ENCODE measurements at places on chromosomes 2 and 18.

GRCh38 chr2:236175548-236176150, 7.5 kb upstream of the GBX2 start:
- no peak for DNase-seq

- DNase-seq: no peak
These were observed 23.2 kb downstream of the IL1B start for GRCh38 chr2:112813280-112813966.

DNA sequence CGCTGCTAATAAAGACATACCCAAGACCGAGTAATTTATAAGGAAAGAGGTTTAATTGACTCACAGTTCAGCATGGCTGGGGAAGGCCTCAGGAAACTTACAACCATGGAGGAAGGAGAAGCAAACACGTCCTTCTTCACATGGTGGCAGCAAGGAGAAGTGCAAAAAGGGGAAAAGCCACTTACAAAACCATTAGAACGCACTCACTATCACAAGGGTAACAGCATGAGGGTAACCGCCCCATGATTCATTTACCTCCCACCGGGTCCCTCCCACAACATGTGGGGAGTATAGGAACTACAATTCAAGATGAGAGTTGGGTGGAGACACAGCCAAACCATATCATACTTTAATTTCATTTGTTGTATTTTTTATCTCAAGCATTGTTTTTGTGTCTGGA, 67.5 kb downstream of the ATP9B start:
- no peak for DNase-seq

- peak; percentile 47 for DNase-seq
These were observed 47.0 kb downstream of the SLC9A4 start for GRCh38 chr2:102520009-102520408.

- DNase-seq: no peak
These were observed 118.2 kb upstream of the NOL4 start for GRCh38 chr18:34342960-34343359.

DNA sequence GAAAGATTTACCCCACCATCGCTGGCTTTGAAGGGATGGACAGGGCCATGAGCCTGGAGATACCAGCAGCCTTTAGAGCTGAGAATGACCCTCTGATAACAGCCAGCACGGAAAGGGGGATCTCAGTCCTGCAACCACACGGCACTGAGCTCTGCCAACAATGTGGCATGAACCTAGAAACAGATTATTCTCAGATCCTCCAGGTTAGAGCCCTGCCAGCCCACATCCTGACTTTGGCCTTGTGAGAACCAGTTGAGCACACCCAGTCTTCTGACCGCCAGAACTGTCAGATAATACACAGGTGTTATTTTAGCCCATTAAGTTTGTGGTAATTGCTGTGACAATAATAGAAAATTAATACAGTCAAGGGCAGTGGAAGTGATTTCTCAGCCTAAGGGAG, 9.4 kb upstream of the GNLY start:
- DNase-seq: no peak

GRCh38 chr2:207565736-207566500, 36.2 kb downstream of the CREB1 start:
- DNase-seq: no peak

DNA sequence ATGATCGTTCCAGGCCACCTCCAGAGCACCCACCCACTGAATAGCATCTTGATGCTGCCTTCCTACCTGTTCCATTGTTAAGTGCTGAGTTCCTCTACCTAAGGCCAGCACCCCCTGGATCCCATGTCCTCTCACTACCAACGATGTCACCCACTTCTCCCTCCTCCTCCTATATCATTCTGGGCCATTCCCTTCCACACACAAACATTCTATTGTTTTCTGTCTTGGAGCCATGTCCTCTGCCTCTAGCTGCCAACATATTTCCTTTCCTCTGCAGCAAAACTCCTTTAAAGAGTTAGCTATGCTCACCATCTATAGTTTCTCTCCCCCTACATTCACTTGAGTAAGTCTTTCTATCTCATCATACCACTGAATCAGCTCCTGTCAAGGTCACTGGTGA, 64.0 kb upstream of the ACKR3 start:
- DNase-seq: no peak

DNA sequence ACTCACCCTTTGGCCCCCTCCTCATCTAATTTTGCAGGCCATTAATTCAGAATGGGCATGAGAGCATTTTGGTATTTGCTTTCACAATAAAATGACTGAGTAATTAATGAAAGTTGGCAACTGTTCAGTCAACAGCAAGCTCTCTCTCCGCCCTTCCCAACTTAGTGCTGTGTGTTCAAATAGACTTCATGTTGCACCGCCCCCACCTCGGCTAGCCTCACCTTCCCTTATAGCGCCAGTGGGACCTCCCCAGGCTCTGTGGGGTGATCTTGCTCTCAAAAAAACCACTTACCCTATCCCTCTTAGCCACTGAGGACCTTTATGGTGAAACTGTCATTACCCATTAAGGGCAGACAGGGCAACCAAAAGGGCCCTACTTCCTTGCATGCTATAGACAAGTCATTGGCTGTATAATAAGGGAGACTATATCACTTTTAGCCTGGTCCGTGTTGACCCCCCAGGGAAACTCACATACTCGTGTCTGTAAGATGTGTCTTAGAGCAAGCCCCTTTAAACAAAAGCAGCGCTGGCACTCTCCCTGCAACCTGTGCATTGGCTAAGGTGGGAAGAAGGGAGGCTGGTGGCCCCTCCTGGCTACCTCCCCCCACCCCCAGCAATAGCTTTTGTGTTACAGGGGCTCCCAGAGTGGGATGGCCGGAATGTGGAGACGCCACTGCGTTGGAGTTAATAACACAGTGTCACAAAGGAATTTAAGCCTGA, 15.2 kb downstream of the EN1 start:
- no peak for DNase-seq

- DNase-seq: no peak
These were observed 71.0 kb downstream of the NGEF start for GRCh38 chr2:232941912-232942594.

GRCh38 chr2:73516033-73516432, 126.2 kb downstream of the NAT8 start:
- DNase-seq: no peak

- no peak for DNase-seq
These were observed 271.4 kb downstream of the ZEB2 start for GRCh38 chr2:144248350-144249034.

DNA sequence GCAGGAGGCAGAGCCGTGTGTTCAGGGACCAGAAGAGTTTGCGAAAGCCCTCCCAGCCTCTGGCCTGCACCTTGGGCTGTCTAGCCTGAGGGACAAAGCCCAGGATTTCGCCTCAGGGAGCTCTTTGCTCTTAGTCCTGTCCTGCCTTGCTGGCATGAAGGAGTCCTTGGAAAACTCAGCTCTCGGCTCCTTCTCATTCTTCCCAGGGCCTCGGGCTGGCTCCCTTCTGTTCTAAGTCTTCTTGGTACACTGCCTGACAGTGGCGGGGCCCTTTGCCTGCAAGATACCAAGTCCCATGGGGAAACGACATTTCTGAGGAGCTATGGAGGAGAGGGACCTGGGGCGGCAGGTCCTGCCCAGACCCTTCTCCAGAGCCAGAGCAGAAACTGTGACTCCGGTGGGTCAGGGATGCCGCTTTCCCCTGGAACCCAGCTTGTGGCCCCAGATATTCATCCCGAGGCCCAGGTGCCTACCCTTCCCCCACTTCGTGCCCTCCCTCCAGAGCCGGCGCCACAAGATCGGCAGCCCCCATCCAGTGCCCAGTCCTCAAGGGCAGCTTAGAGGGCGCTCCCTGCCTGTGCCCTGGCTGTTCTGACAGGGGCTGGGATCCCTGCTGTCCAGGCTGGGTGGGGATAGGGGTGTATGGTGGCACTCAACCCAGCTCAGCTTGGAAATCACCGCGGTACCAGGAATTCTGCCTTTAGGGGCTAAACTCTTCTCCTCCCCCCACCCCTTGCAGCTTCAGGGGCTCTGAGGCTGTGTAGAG, 5.5 kb upstream of the CYP26B1 start:
- no peak for DNase-seq

- DNase-seq: no peak
These were observed 1.2 kb downstream of the CFLAR start for GRCh38 chr2:201116959-201117734.

DNA sequence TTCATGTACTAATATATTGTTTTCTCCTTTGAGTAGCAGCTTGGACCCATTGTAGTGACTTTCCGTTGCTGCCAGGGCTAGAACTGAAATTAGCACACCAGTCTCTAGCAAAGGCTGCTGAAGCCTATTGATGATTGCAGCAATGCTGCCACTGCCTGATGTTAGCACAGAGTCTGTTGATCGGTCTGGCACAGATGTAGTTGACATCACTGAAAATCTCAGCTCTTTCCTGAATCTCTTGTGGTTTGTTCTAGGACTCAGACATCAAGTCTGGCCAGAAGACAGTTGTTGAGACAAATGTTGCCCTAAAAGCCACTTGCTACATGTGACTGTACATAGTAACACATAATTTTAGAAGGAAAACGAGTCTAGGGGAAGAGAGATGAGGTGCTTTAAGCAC, 47.2 kb downstream of the VAPA start:
- no peak for DNase-seq

DNA sequence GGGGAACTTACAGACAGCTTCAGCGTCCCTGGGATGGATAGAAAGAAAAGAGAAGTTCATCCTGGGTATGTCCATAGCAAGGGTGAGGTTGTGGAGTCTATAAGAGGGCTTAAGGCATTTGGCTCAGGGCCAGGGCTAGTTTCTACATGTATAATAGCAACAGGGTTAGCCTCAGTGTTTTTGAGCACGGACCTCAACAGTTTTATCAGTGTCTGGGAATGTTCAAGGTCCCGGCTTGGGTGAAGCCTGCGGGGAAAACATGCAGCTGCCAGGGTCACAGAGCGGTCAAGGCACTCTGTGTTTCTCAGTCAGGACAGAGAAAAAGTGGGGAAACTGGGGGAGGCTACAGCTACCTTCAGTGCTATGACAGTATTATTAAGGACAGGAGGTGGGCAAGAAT, 427.7 kb upstream of the HS6ST1 start:
- DNase-seq: no peak

DNA sequence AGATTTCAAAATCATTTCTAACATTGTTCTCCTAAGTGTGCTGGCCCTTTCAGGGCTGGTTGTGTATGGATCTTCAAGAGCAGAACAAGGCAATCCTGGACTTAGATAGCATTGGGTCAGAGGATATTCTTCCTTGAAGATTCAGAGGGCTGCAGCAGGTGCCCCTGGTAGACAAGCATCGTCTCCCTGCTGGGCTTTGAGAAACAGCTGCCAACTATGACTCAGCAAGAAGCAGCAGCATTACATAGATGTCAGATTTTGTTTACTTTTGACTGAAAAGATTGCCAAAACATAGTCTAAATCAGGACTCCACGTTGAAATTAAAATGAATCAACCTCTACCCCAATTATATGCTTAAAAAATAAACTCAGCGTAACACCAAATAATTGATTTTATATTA, 618.8 kb downstream of the SOCS6 start:
- DNase-seq: no peak

DNA sequence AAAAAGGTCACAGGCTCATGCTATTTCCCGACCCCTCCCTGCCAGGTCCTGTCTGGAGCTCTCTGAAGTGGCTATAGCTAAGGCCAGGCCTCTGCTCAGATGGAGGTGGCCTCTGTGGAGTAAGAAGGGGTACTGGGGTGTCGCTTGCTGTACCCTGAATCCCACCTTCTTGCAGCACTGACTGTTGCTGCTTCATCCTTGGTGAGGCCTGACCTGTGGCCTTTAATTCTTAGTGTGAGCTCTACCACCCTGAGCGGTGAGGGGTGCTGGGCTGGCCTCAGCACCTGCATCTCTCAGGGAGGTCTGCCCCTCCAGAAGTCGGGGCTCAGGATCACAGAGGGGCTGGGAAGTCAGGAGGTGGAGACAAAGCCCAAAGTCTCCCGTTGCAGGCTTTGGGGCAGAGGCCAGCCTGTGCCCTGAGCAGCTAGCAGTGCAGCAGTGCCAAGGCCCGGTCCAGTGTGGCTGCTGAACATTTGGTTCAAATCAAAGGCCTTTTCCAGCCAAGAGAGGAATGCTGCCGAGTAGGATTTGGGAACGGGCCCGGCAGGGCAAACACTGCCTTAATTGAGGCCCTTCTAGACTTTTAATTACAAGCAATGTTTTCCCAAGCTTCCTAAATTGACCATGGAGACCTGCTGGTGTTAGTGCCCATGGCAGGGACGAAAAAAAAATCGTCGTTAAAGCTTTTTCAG, 133.5 kb upstream of the HAAO start:
- no peak for DNase-seq

GRCh38 chr2:47784352-47784851, 1.5 kb downstream of the MSH6 start:
- DNase-seq: no peak

GRCh38 chr2:179235463-179236108, 29.0 kb downstream of the SESTD1 start:
- no peak for DNase-seq

DNA sequence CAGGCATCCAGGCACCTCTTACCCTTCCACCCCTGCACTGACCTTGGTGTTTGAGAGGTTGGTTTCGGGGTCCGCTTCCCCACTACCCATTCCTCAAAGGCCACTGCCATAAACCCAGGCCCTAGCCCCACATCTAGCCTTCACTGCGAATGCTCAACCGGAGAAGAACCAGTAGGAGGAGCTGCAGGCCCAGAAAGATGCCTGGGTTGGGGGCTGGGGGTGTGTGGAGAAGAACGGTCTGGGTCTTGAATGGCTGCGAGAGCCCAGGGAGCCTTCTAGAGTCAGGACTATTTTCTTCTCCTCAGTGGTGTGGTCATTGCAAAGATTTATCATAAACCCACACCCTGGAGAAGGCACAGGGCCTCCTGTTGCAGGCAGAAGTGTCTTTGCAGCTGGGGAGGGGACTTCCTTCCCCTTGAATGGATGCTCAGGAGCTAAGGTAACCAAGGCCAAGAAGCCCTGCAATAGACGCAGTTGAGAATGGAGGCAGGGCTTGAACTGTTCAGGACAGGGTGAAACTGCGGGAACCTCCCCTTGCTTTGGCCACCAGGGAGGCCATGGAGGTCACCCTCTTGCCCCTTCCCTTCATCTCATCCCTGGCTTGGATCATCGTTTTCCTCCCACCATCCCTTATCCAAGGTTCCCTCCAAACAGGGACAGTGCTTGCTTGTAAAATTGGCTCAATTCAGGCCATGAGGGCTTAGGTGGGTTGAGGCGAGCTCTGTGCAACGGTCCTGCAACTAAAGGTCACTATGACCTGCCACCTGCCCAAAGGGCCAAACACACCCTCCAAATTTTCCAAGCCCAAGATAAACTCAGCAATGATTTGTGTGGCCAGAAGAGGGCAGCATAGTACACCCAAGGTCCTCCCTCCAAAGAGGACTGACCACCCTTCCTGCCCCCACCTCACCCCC, 20.9 kb downstream of the THNSL2 start:
- peak; percentile 68 for DNase-seq

GRCh38 chr2:105919826-105920225, 175.1 kb downstream of the NCK2 start:
- DNase-seq: peak; percentile 35

GRCh38 chr2:141707486-141707885, 423.3 kb downstream of the LRP1B start:
- DNase-seq: no peak

GRCh38 chr2:178863130-178863855, 56.1 kb upstream of the TTN start:
- DNase-seq: no peak

DNA sequence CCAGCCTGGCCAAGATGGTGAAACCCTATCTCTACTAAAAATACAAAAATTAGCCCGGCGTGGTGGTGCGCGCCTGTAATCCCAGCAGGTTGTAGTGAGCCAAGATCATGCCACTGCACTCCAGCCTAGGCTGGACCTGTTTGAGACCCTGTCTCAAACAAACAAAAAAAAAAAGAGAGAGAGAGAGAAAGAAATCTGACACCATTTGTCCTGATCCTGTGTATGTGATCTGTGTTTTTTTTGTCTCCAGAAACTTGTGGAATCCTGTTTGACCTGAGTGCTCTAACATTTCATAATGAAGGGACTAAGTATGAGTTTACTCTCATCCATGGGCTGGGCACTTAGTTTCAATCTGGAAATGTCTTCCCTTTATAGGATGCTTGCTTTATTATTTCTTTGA, 6.4 kb upstream of the ITPRIPL1 start:
- DNase-seq: no peak

All from D341Med (cell line).